Vagina (tissue), 2 donors: ENCODE measurements at places on chromosomes 7 and 10.

DNA sequence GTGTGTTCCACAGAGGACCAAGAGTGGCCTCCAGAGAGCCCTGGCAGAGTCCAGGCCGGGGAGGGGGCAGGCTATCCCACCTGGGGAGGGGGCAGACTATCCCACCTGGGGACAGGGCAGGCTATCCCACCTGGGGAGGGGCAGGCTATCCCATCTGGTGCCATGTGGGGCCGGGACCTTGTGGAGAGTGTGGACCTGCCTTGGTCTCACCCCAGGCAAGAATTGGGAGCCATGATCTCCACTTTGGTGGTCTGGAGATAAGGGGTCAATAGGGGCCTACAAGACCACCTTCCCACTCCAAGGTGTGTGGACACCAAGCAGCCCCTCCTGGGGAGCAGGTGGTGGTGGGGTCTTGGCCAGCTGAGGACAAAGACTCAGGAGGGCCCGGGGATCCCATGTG lies 138.2 kb downstream of the EBF3 start:
- no peak for DNase-seq

DNA sequence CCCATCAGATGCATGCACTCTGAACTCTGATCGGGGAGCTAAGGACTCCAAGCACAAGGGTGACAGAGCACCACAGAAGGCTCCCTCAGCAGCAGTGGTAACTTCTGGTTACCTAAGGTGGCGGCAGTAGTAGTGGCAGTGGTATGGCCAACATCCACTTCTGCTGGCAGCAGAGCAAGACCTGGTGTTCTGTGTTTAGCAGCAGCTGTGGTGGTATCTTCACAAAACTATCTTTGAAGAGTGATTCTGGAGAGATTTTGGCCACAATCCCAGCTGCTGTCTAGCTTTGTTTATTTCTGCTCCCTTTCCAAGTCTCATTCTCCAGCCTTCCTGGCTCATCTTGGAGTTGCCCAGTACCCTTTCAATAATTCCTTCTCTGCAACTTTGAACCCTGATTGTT lies 102.4 kb upstream of the LRGUK start:
- no peak for DNase-seq

DNA sequence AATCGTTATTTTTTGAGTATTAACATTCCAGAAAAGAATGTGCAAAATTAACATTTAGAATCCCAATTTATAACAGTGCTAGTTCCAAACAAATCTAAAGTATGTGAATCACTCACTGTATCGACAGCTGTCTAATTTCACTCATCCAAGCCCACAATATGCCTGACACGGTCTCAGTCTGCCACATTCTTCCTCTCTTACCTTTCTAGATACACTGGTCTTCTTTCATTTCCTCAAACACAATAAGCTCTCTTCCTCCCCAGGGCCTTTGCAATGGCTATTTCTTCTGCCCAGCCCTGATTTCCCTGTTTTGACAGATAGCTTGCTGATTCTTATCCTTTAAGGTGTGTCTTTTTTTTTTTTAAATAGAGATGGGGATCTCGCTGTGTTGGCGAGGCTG lies 48.8 kb downstream of the UBE2H start:
- DNase-seq: no peak

DNA sequence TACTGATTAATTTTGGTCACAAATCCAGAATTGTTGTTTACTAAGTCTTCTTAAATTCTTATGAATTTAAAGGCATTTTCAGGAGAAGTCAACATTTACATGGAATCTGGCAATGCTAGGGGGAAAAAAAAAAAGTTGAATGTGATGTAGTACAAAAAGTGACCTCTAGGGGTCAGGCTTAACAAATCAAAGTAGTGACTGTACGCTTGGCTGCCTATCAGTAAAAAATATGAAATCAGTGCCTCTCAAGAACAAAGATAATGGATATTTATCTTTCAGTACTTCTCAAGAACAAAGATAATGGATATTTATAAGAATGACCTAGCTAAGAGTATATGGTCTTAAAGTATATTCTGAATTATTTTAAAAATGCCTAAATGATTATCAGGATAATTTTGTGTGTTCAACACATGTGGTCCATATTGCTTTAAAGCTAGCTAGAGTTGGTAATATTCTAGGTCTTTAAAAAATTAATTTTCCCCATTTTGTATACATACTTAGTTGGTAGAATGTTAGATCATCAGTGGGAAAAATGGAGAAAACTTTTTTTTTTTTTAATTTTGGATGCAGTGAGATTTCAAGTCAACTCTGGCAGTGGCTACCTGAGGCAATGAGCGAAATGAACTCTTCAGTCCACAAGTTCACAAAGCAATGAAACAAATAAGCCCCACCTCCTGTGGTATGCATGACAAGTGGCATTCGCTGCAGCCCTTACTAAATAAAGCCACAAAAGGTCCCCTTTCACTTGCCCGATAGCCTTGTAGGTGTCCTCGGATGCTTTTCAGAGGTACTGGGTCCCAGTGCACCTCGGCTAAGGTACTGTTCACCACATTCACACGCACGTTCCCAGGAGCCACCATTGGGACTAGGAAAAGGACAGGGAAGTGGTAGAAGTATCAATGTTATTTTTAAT lies 51.2 kb upstream of the LAMB4 start:
- no peak for DNase-seq

GRCh38 chr7:6293202-6293601 lies 20.8 kb upstream of the CYTH3 start:
- no peak for DNase-seq

GRCh38 chr10:21304608-21305007 lies 220.9 kb downstream of the SKIDA1 start:
- no peak for DNase-seq

DNA sequence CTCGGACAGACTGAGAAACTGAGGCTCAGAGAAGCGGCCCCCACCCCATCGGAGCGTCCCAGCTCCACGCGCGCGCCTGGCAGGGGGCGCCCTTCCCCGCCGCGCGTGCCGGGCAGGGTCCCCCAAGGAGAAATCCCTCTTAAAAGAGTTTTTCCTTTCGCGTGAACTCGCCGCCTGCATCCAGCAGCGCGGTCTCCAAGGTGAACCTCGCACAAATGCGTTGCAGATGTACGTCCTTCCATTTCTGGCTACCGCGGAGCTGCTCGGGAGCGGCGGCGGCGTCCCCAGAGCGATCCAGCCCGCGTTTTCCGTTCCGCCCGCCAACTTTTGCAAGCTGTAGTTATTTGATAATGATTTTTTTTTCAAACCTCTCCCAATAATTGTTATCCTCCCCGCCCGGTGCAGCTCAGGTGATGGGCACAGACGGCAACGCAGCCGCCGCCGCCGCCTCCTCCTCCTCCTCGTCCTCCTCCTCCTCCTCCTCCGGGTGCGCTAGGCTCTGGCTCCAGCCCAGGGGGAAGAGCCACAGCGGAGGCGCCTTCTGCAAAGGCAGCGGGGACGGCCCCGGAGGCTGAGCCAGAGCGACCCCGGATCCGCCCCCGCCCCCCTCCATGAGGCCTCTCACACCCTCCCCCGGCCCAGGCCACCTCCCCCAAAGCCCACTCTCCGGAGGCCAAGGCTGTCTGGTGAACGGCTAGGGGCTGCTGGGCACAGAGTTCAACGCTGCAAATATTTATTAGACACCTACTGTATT lies 74.0 kb upstream of the CUX1 start:
- DNase-seq: no peak

DNA sequence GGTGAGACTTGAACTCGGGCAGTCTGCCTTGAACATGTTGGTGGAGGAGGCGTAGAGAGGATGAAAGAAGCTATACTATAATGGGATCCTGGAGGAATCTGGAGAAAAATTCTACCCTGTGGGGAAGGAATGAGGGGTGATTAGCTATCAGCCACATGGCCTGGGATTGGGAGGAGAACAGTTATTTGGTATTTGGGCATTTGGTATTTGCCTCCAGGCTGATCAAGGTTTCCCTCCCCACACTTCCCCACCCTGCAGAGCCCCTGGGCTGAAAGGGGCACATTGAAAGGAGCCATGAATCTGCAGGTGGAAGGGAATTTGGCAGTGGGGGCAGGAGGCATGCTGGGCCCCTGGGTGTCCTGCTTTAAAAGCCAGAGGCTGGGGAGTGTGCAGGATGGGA lies 235.3 kb downstream of the INHBA start:
- DNase-seq: no peak

DNA sequence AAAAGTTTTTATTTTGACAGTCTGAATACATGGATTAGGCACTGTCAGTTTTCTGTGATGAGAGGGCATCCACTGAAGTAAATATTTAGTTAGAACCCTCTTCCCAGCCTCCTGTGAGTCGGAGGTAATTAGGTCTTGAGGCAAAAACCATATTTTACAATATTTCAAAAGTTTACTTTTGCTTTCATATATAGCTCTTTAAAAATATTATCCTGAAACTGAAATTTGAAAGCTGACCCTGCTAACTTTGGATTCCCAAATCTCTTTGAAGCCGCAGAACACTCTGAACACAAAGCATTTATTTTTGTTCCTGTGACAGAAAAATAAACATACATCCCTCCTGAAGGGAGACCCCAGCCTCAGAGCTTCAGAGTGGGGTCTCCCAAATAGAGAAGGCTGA lies 317.4 kb downstream of the KIF20B start:
- no peak for DNase-seq

DNA sequence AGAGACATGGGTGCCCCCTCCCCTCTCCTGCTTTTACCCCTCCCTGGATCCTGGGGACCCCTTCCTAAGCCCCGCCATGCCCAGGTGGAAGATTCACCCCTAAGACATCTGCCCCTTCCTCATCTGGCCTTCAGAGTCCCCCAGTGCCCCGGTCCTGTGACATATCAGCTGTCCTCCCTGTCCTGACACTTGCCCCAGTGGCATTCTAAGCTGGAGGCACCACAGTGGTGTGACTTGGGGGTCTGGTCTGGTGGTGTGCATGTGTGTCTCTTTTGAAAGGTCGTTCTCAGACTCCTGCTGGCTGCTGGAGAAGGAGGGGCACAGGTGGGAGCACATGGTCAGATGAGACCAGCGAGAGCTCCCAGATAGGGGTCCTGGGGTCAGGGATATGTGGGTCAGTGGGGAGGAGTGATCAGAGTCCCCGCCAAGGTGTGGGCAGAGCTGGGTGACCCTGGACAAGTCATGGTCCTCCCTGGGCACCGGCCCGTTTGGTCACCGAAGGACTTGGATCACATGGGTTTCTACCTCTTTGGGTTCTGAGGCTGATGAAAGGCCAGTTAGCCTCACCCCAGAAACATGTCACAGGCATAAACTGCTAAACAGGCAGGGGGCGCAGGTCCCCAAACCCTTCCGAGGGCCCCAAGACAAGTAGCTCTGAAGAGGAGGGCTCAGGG lies 645 bp upstream of the TFR2 start:
- no peak for DNase-seq

GRCh38 chr7:83913174-83913573 lies 264.2 kb upstream of the SEMA3E start:
- no peak for DNase-seq

GRCh38 chr10:28879875-28880682 lies 202.8 kb downstream of the BAMBI start:
- peak; percentile 34 for DNase-seq

GRCh38 chr7:19617901-19618300 lies 90.9 kb downstream of the POLR1F start:
- no peak for DNase-seq

- DNase-seq: no peak
Measured at GRCh38 chr7:130961128-130961601, 227.2 kb upstream of the KLF14 start.

GRCh38 chr7:70812511-70812910 lies 319.4 kb upstream of the GALNT17 start:
- DNase-seq: no peak

- DNase-seq: no peak
Measured at GRCh38 chr10:111784436-111784835, 399.1 kb downstream of the GPAM start.

DNA sequence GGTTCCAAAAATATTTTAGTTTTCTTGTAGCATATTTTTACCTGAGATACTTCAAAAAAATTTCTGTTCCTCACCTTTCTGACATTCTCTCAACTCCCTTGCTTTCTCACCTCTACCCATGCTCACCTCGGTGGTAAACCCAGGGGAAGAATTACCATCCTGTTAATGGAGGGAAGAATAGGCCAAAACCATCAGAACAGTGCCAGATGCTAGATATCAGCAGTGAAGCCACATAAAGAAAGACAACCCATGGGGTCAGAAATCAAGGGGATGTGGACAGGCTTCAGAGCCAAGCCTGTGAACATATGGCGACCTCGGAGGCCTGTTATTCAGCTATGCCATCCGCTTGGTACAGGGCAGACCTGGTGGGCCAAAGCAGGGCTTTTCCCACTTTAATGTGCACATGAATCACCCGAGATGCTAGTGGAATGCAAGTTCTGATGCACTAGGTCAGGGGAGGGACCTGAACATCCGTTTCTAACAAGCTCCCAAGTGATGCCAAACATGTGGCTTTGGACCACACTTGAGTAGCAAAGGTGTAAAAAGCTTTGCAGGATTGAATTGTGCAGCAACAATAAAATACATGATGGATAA lies 125.5 kb downstream of the NPY start:
- DNase-seq: no peak

DNA sequence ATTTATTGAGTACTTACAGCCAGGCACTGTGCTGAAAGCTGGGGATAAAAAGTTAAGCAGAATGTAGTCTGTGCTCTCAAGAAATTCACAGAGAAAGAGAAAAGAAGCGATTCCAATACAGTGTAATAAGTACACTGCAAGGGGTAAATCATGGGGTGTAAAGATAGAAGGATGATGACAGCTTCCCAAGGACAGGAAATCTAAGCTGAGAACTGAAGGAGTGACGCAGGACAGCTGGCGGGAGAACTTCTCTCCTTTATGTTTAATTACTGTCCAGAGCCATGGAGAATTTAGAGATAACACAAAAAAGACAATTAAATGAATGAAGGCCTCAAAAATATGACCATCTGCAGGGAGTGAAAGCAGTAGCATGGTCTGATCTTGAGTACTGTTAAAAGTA lies 34.8 kb downstream of the C7orf33 start:
- no peak for DNase-seq

DNA sequence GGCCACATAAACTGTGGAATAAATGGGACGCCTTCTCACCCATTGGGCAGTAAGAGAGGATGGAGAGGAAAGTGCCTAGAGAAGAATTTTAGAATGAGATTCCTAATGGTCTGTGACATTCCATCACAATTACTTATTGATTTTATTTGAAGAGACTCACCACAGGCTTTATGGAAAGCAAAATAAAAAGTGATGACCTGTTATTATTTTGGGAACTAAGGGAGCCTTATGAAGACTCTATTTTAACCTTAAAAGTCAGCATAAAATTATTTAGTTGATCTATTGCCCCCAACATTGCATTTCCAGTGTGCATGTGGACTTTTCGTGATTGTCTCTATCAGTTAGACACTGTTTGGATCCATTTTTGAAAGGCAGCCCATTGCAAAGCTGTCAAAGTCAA lies 107.5 kb downstream of the PCLO start:
- DNase-seq: no peak

GRCh38 chr10:43073191-43073590 lies 3.7 kb upstream of the RET start:
- no peak for DNase-seq

GRCh38 chr7:64640504-64640903 lies 25.4 kb upstream of the ZNF107 start:
- DNase-seq: no peak

DNA sequence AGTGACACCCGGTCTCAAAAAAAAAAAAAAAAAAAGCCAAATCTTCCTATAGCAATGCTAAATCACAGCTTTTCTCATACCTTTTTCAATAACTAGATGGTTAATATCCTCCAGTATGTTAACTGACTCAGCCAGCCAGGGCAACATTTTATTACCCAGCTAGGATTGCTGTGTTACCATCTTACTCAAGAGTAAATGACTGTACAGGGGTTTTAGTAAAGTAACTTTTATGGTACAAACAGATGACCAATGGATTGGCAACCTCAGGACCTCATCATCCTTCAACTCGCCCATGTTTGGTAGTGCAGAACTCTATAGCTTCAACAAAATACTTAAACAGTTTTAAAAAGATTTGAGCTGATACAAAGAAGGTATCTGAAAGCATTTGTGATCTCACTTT lies 59.5 kb downstream of the HBP1 start:
- DNase-seq: no peak
